ENCODE measurements at places on chromosomes 3 and 15. TPM values are rescaled to one million over a fixed set of nuclear protein-coding genes. Genes with fewer than 3 reads are reported as not detected.

Gene MED12L
- total RNA-seq, result 0.55 TPM

Gene ALDH1L1
- total RNA-seq, result not detected

- H3K27me3 ChIP-seq, result no peaks in the 10 kb centered on the region
- peak overlapping the region; percentile 75 for H3K4me3 ChIP-seq
- no peaks in the 10 kb centered on the region for H3K36me3 ChIP-seq
- peaks cover 15% of the 10 kb centered on the region for H3K4me1 ChIP-seq
- DNase-seq, result peak; percentile 53
- H3K27ac ChIP-seq, result peak overlapping the region; percentile 27
These were observed 604 bp downstream of the ISL2 start for GRCh38 chr15:76337059-76337695.

- H3K4me1 ChIP-seq, result peaks cover 9% of the 10 kb centered on the region
- no peaks in the 10 kb centered on the region for H3K36me3 ChIP-seq
- peak; percentile 90 for DNase-seq
- no peak overlapping the region for H3K4me3 ChIP-seq
- H3K27me3 ChIP-seq, result no peaks in the 10 kb centered on the region
These were observed 276.9 kb upstream of the IL12A start for GRCh38 chr3:159711560-159712333.

Gene C3orf38
- total RNA-seq, result 15.7 TPM

GRCh38 chr3:39707314-39707909 is 102.0 kb upstream of the MYRIP start:
- H3K4me3 ChIP-seq, result no peak overlapping the region
- no peaks in the 10 kb centered on the region for H3K36me3 ChIP-seq
- H3K27ac ChIP-seq, result no peak overlapping the region
- H3K4me1 ChIP-seq, result 0 out of 2 replicates have a peak, but pooled peaks cover 5% of the 10 kb centered on the region

Gene MYNN
- total RNA-seq, result 12.9 TPM

GRCh38 chr3:141797819-141798447 is 34.7 kb downstream of the GRK7 start:
- no peaks in the 10 kb centered on the region for H3K4me1 ChIP-seq
- DNase-seq, result no peak
- no peak overlapping the region for H3K4me3 ChIP-seq
- no peaks in the 10 kb centered on the region for H3K36me3 ChIP-seq
- no peaks in the 10 kb centered on the region for H3K27me3 ChIP-seq

Gene TM4SF18
- 0.40 TPM for total RNA-seq

Gene CFAP44
- total RNA-seq, result 9.0 TPM

- no peak for DNase-seq
- H3K4me3 ChIP-seq, result no peak overlapping the region
- no peaks in the 10 kb centered on the region for H3K27me3 ChIP-seq
- no peaks in the 10 kb centered on the region for H3K4me1 ChIP-seq
These were observed 121.6 kb downstream of the NFKBIZ start for GRCh38 chr3:101970905-101971304.

DNA sequence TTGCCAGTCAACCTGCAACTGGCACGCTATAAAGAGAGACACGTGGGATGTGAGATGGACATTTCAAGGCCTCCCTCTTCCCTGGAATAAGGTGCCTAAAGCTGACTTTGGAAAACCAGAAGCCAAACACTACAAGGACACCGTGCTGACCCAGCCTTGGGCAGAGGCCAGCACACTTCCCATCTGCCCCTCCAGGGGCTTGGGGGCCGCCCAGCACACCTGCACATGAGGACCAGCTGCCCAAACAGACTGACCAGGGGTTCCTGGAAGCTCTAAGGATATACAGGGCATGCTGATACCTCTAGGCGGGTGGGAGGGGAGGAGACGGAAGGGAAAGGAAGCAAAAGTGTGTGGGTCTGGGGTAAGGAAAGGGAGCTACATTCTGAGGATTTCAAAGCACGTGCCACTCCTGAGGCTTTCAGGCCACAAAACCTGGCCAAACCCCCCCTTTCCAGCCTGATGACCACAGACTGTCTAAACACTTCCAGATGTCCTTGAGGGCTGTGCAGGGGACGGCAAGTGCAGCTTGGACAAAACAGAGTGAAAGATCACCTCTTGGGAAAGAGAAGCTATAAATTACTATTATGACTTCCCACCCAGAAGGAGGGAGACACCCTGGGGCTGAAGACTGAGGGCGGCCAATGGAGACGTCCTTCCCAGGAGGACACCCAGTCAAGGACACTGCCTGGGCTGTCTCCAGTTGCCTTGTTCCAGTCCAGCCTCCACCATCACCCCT is 57.9 kb downstream of the ADCY5 start:
- H3K27ac ChIP-seq, result no peak overlapping the region
- no peak overlapping the region for H3K4me3 ChIP-seq
- DNase-seq, result no peak
- H3K4me1 ChIP-seq, result no peaks in the 10 kb centered on the region
- no peaks in the 10 kb centered on the region for H3K36me3 ChIP-seq

DNA sequence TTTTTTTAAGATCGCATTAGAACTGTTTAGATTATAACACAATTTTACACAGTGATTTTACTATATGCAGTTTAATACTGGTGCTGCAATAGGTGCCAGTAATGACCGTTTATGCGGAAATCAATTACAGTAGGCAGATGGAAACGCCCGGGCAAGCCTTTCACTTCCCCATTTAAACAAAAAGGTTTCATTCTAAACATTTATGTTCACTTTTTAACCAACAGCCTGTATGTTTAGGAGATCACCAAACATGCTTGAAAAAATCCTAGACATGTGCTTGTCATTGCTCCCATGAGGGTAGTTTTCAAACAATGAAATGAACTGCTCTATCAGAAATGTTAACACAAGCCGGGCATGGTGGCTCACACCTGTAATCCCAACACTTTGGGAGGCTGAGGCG is 2.7 kb downstream of the BNIP2 start:
- H3K4me1 ChIP-seq, result peaks cover 19% of the 10 kb centered on the region
- H3K27ac ChIP-seq, result no peak overlapping the region
- DNase-seq, result no peak

Gene CKMT1A
- 1.7 TPM for total RNA-seq

- no peaks in the 10 kb centered on the region for H3K4me1 ChIP-seq
- no peaks in the 10 kb centered on the region for H3K36me3 ChIP-seq
- DNase-seq, result no peak
- H3K27me3 ChIP-seq, result no peaks in the 10 kb centered on the region
These were observed 17.0 kb downstream of the BCL2A1 start for GRCh38 chr15:79953951-79954444.

DNA sequence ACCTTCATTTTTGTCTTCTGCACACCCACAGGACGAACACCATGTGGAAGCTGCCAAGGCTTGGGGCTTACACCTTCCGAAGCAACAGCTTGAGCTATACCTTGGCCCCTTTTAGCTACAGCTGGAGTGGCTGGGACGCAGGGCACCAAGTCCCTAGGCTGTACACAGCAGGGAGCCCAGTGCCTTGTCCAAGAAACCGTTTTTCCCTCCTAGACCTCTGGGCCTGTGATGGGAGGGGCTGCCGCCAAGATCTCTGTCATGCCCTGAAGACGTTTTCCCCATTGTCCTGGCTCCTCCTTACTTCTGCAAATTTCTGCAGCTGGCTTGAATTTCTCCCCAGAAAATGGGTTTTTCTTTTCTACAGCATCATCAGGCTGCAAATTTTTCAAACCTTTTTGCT is 7.8 kb downstream of the CNTN4 start:
- no peaks in the 10 kb centered on the region for H3K36me3 ChIP-seq
- no peaks in the 10 kb centered on the region for H3K4me1 ChIP-seq
- no peak overlapping the region for H3K4me3 ChIP-seq
- no peaks in the 10 kb centered on the region for H3K27me3 ChIP-seq
- H3K27ac ChIP-seq, result no peak overlapping the region

DNA sequence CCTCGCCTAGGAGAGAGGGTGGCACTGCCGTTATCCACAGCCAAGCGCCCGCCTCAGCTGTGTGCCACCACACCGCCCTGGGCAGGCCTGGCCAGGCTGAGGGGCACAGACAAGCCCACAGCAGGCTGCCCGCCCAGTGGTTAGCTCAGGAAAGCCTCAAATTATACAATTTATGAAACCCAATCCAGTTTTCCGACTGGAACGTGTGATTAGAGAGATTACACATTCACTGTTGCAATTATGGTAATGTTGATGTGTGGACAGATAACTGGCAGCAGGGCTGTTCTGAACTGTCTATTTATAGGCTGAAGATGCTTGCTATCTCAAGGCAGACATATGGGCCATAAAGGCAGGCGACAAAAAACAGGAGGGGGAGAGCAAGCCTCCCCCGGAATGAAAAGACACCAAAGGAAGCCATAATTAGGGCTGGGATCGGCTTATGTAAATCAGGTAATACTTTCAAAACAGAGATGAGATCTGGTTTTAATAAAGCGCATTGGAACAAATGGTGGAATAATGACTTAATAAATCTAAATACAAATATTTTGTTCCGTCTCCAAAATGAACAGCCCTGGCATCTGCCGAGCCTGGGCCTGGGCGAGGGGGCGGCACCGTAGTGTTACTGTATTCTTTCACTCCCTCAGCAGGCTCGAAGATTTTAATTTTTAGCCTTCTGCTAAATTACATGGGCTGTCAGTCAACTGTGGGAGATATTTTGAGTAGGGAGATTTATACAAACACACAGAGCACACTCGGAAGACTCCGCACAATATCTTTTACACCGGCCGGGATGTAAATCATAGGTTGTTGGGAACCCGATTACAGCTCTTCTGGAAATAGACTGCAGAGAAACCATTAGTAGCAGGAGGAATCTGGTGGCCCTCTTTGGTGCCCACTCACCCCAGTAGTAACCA is 103.1 kb upstream of the TLE3 start:
- H3K27me3 ChIP-seq, result no peaks in the 10 kb centered on the region
- no peak overlapping the region for H3K27ac ChIP-seq
- H3K36me3 ChIP-seq, result no peaks in the 10 kb centered on the region

Measured in PC-3 (cell line).